CD4-positive, alpha-beta T cell treated with Interleukin-12 subunit alpha and Interleukin-12 subunit beta, for 1 hour (primary cell): ENCODE measurements at places on chromosomes 16 and 17.
A peak's percentile ranks its signal among the peaks of the same experiment; 100 is the strongest.

GRCh38 chr17:6749519-6749918 lies 6.3 kb upstream of the XAF1 start:
- DNase-seq = peak; percentile 20

- no peak for DNase-seq
These were observed 156.9 kb upstream of the CIBAR2 start for GRCh38 chr16:85269165-85269564.

DNA sequence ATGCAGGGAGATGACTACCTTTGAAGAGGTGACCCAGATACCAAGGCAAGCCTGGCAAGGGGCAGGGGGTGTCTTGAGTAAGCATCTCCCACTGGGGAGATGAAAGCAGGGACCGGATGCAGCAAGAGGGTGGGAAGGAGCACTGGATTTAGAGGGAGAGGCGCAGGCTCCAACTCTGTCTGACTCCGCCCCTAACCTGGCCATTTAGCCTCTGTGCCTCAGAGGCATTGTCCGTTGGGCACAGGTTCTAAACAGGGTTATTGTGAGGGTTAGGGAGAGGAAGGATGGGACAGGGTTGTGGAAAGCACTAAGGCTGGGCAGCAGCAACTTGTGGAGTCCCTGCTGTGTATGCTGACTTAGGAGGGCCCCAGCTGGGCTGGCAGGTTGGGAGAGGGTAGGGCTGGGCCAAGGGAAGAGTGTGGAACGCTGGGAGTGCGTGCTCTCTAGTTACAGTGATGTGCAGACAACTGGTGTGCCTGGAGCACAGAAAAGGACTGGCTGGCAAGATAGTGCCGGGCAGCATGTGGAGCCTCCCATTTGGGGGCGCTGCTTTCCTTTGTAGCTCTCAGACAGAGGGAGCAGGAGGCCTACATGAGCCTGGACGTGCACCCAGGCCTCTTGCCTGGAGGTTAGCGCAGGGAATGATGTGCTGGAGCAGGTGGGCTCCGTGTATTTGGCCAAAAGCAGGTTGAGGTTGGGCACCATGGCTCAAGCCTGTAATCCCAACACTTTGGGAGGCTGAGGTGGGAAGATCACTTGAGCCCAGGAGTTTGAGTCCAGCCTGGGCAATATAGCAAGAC lies 26.2 kb downstream of the TBX2 start:
- DNase-seq = no peak

DNA sequence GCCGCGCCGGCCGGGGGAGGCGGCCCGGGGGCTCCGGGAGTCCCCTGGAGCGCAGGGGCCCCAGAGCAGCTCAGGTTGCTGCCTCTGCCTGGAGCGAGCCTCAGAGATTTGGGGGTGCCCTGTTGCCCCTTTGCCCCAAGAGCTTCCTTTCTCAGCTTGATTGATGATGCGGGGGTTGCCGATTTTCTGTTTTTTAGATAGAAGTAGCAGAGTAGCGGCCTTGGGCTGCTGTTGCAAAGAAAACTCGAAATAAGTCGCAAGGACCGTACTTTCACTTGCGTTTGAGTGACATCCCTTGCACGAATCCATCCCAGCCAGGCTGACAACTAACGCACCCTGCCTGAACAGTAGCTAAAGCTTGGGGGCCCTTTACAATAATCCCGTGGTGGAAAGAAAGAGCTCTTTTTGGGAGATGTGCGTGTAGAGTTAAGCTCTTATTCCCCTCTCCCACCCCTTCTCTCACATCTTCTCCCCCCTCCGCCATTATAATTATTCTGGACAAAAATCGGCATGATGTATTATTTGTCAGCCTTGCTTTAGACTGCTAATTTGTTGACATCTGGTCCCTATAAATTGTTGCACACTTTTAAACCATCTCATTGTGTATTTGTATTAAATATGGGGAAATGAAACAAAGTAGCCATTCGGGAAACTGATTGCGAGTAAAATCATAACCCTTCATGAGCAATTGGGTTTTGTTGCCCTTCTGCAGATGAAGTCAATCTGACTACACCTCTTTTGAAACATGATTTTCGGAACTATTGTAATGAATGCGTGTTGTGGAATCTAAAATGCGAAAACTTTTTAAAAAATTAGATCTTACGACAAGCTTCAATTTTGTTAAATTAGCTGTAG lies 873 bp downstream of the USP10 start:
- DNase-seq = peak; percentile 45

GRCh38 chr17:78411241-78411857 lies 32.9 kb downstream of the PGS1 start:
- no peak for DNase-seq

GRCh38 chr16:2337431-2338296 lies 2.9 kb downstream of the ABCA3 start:
- no peak for DNase-seq

- DNase-seq = no peak
These were observed 42.3 kb downstream of the RNF112 start for GRCh38 chr17:19453296-19453695.

DNA sequence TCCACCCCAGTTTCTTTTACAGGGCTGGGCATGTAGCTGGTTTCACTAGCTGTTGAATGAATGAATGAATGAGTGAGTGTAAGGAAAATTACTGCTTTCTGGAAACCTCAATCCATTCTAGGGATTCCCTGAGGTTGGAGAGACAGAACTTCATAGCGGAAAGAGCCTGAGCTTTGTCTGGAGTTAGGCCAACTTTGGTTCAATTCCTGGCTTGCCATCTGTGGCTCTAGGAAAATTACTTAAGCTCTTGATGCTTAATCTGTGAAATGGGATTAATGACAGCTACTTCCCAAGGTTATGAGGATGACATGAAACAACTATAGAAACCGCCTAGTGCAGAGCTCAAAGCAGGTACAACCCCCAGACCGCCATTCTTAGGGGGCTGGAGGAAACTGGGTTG lies 76.3 kb upstream of the AXIN2 start:
- no peak for DNase-seq

GRCh38 chr16:30030841-30031413 lies at the start of gene TLCD3B:
TLCD3B (minus strand) TSS chr16:30031271; CDS start chr16:30030527, 744 bp downstream.
- DNase-seq = no peak

DNA sequence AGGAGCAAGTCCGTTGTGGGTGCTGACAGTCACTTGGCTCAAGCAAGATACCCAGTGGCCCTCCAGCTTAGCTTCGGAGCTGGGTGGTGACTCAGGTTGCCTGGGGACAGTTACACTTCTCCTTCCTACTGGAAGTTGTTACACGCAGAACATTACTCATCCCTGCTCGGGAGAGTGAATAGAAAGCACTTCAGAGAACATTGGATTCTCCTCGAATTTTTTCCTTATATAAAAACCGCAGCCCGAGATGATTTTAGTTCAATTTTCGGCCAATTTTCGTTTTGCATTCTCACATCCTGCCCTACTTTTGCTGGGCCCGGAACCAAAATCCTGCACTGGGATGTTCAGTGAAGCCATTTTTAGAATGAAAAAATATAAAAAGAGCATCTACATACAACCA lies 99.7 kb downstream of the ELAC2 start:
- no peak for DNase-seq

- DNase-seq = no peak
These were observed 4.0 kb downstream of the LASP1 start for GRCh38 chr17:38873640-38874380.

- no peak for DNase-seq
These were observed 4.1 kb downstream of the CCL2 start for GRCh38 chr17:34259146-34259545.

DNA sequence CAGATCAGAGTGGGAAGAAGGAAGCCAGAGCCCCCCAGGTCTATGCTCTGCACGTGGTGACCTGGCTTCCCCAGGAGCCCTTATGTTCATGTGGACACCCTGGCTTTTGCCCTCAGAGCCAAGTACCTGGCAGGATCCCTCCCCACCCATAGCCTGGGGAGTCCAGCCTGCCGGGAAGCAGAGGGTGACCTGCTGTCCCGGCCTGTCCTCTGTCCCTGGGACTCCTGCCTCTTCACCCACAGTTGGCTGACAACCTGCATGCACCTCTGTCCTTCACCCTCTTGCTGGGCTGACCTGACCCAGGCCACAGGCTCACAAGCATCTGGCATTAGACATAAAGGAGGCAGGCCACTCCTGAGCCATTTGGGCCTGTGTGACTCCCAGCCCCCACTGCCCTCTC lies 60.2 kb downstream of the SMPD3 start:
- DNase-seq = no peak

DNA sequence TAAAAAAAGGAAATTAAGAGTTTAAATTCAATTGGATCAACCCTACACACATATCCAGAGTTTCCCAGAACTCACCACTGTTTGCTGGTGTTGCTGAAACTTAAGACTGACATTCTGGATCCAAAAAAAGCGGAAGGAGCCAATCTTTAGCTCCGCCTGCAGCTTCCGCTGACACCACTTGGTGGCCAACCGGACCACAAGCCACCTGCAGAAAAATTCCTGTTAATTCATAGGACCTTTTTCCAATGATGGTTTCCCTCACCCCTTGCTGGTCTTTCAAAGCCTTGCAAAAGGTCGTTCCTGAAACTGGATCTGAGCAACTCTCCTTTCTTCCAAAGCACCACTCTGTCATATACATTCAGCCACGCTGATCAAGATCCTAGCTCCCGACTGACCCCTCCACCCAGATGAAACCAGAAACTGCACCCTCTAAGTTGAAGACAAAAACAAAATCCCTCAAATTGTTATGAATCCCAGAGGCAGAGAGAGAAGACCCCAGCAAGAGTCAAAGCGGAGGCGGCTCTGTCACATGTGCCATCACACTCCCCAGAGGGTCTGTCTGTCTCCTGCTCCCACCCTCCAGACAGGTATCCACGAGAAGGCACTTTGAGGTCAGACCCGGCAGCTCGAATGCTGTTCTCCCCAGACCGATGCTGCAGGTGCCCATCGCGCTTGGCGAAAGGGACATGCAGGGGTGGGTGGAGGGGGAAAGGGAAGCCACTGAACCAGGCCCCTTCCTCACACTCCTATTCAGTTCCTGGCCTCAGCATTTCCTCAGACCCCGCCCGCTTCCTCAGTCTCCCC lies 773 bp downstream of the BLTP2 start:
- peak; percentile 25 for DNase-seq

DNA sequence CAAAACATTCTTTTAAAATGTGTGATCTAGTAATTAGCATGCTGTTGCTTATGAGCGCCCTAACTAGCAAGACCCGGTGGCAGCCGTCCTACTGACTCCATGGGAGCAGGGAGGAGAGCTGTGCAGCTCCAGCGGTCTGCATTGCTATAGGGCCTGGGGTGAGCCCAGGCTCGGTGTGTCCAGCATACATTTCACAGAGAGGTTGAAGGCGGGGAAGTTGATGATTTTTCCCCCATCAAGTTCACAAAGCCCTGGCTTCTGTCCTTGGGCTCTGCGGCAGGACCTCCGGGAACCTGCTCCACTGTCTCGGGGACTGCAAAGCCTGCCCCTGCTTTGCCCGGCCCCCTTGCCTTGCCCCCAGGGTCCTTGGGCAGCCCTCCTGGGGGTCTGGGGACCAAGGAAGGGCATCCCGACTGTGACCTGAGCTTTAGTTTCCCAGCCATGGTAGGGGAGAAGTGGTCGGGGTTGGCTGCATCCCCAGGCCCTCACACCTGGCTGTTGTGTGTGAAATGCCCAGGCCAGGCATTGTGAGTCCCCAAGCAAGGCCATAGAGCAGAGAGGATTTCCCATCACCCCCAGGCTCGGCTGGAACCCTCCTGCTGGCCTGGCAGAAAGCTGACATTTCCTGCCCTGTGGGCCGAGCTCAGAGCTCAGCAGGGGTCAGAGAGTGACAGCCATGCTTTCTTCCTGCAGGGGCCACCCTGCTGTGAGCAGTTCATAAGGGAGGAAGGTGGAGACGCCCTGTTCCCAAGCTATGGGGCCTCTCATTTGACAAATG lies 24.8 kb downstream of the KCNJ12 start:
- DNase-seq = no peak

DNA sequence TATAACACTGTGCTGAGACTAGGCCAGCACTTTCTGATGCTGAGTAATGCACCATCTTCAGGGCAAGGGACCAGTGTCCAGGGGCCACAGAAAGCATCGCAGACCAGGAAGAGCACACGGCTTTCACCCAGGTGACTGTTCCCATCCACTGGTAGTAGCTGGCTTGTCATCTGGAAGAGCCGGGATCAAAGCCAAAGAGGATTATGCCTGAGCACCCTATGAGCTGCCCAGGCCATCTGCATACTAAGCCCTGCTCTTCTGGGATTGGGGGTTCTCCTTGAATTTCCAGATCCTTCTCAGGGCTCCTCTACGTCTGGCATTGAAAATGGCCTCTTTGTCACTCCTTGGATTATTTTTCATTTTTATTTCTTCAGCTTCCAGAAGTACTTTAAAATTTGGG lies 140.7 kb downstream of the IRX3 start:
- DNase-seq = no peak

- no peak for DNase-seq
These were observed 143.2 kb downstream of the PHKB start for GRCh38 chr16:47604306-47604705.

DNA sequence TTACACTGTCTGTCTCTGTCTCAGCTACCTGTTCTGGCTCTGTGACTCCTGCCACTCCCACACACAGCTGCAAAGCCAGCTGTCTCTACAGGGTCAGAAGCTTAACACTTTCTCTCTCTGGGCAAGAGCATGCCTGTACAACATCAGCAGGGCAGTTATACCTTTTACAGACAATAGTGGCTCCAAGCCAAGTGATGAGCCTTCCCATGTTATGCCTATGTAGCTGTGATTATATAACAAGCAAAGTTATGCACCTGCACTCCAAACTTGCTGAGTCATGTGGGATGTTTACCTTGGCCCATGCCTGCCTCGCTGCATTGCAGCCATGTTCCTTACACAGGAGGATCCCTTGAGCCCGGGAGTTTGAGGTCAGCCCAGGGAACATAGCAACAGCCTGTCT lies 31.8 kb upstream of the APPBP2 start:
- DNase-seq = no peak

DNA sequence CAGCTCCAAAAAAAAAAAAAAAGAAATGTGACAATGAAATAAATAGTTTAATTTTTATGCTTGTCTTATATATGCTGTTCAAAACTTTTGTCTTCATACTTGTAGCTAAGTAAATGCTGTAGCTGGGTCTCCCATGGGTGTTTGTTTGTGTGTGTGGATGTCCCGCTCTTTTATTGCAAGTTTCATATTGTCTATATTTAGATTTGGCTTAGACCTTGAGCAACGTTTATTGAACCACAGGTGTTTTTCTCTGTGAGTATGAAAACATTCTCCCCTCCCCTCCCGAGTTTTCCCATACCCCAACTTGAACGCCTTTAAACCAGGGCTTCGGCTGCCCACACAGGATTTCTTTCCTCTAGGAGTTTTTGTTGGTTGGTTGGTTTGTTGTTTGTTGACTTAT lies 45.2 kb downstream of the MFSD11 start:
- DNase-seq = no peak

- no peak for DNase-seq
These were observed 33.2 kb upstream of the USP7 start for GRCh38 chr16:8996891-8997290.

GRCh38 chr16:58042886-58043515 lies 17.4 kb downstream of the MMP15 start:
- no peak for DNase-seq

DNA sequence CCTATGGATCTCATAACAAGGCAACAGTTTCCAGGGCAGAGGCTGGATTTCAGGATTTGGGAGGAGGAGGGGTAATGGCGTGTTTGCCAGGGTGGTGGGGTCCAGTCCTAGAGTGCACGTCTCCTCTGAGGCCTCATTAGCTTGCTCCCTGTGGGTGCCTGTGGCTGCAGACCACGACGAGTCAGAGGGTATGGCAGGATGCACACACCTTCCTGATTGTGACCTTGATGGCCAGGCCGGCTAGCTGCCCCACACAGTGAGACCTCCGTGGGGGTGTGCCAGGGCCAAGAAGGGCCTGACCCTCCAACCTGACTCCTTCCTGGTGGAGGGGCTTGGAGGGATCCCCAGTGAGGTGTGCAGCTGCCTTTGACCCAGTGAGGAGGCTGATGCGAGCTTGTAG lies 4.0 kb upstream of the SMTNL2 start:
- DNase-seq = no peak

- DNase-seq = no peak
These were observed 3.3 kb upstream of the FBXL20 start for GRCh38 chr17:39404542-39405378.
